ENCODE measurements at places on chromosomes 1 and 21. TPM values are rescaled to one million over a fixed set of nuclear protein-coding genes. Genes with fewer than 3 reads are reported as not detected.
A peak's percentile ranks its signal among the peaks of the same experiment; 100 is the strongest.

Gene RPE65
- not detected for total RNA-seq

Gene LRRC38
- not detected for total RNA-seq

- H3K27me3 ChIP-seq, result no peaks in the 10 kb centered on the region
- no peaks in the 10 kb centered on the region for H3K36me3 ChIP-seq
- H3K27ac ChIP-seq, result no peak overlapping the region
- no peak overlapping the region for H3K4me3 ChIP-seq
These were observed 62.6 kb downstream of the ERICH3 start for GRCh38 chr1:74610961-74611360.

Gene BATF3
- 2.4 TPM for total RNA-seq

GRCh38 chr1:176364236-176364905, 98.6 kb upstream of the PAPPA2 start:
- H3K4me3 ChIP-seq, result no peak overlapping the region
- no peak overlapping the region for H3K27ac ChIP-seq
- H3K4me1 ChIP-seq, result no peaks in the 10 kb centered on the region
- no peaks in the 10 kb centered on the region for H3K27me3 ChIP-seq
- H3K36me3 ChIP-seq, result no peaks in the 10 kb centered on the region

Gene TIAM1
- 3.7 TPM for total RNA-seq

- DNase-seq, result no peak
- no peaks in the 10 kb centered on the region for H3K36me3 ChIP-seq
These were observed 360.3 kb downstream of the NEGR1 start for GRCh38 chr1:71921935-71922559.

- H3K4me3 ChIP-seq, result peak overlapping the region; percentile 94
- H3K4me1 ChIP-seq, result peaks cover 21% of the 10 kb centered on the region
- DNase-seq, result no peak
- peak overlapping the region; percentile 97 for H3K27ac ChIP-seq
- H3K36me3 ChIP-seq, result peaks cover 3% of the 10 kb centered on the region
These were observed 642 bp downstream of the MLLT11 start for GRCh38 chr1:151060657-151061421.

DNA sequence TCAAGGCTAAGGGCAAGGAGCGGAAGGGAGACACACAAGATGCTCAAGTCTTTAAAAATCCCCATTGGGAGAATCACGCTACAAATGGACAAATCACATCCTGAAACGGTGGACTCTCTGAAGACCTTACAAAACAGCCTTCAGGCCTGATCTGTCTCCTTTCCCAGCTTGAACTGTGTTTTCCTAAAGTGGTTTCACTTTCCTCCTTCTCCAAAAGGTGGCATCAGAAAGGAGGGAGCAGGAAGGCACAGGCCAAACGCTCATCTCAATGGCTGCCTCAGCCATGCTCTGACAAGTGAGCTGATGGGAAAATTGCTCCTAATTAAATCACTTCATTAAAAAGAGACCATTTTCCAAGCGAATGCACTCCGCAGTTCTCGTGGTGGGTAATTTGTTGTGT, 47.7 kb downstream of the UTP25 start:
- H3K4me3 ChIP-seq, result no peak overlapping the region
- no peak overlapping the region for H3K27ac ChIP-seq
- H3K27me3 ChIP-seq, result peaks cover 2% of the 10 kb centered on the region
- no peak for DNase-seq

DNA sequence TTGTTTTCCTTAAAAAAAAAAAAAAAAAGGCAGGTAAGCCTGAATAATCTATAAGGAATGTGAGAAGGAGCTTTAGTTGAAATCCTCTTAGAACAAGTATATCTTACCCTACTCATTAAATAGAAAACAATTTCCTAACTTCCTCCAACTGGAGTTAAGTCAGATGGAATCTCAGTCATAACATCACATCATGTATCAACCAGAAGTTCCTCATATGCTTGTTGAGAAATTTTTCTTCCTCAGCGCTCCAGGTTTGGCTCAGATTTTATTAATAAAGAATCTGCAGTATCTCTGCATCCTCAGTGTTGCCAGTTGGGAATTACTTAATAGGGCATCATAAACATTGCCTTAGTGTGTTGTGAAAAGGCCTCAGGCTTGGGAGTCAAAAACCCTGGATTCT, 37.6 kb downstream of the DUSP10 start:
- no peaks in the 10 kb centered on the region for H3K36me3 ChIP-seq
- no peaks in the 10 kb centered on the region for H3K27me3 ChIP-seq
- no peaks in the 10 kb centered on the region for H3K4me1 ChIP-seq
- no peak overlapping the region for H3K4me3 ChIP-seq
- DNase-seq, result no peak

- no peaks in the 10 kb centered on the region for H3K4me1 ChIP-seq
- no peak overlapping the region for H3K4me3 ChIP-seq
- no peaks in the 10 kb centered on the region for H3K27me3 ChIP-seq
- no peak overlapping the region for H3K27ac ChIP-seq
- H3K36me3 ChIP-seq, result no peaks in the 10 kb centered on the region
These were observed 346.8 kb downstream of the KIF26B start for GRCh38 chr1:245501633-245502032.

Gene KRTAP10-11
- total RNA-seq, result not detected

Gene PALMD
- 0.05 TPM for total RNA-seq

DNA sequence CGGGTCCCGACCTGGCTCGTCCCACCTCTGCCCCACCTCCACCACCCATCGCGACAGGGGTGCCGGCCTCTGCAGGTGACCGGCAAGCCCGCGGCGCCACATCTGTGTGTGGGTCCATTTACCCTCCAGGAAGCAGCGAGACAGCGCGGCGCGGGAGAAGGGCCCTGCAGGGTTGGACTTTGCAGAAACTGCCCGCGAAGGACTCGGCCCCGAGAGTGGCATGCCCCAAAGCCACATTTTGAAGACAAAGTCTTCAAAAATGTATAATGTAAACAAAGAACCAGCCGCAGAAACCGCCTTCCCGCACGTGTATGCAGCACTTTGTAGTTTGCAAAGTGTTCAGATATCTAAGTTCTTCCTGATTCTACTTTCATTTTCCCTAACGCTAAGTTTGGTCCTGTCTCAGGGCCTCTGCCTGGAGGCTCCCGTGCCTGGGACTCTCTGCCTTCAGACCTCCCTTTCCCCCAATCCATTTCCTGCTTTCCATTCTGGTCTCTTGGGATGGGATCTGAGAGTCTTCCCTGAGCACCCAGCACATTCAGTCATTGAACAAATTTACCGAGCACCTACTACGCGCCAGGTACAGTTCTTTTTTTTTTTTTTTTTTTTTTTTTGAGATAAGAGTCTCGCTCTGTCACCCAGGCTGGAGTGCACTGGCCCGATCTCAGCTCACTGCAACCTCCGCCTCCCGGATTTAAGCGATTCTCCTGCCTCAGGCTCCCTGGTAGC, 524 bp upstream of the TMCO4 start:
- no peak for DNase-seq
- H3K27me3 ChIP-seq, result no peaks in the 10 kb centered on the region
- H3K36me3 ChIP-seq, result no peaks in the 10 kb centered on the region
- peak overlapping the region; percentile 60 for H3K27ac ChIP-seq

Measured in Panc1 (cell line).